ENCODE measurements at places on chromosomes 1 and 21.

DNA sequence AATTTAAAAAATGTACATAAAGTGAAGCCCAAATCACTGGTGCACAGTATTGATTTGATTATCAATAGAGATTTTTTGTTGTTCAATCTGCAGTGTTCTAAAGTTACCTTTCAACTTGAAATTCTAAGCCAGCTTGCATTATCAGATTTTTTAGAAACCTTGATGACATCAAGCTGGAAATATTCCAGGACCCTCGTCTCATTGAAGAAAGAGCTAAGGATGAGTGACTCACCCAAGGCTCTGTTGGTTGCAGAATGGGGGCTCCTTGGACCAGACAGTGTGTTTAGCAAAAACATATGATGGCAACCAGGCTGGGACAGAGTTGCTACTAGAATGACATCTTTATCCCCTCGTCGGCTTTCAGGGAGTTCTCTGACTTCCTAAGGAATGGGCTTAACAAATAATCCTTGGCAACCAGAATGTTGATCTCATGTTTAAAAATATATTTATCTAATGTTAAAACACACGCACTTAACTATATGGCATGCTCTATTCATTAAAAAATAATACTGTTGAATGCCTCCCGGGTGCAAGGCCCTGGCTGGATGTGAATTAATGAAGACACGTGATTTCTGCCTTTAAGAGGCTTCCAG lies 79.7 kb downstream of the RUNX3 start:
- DNase-seq = no peak

GRCh38 chr1:3902571-3903091 lies 2.6 kb upstream of the C1orf174 start:
- DNase-seq = no peak

DNA sequence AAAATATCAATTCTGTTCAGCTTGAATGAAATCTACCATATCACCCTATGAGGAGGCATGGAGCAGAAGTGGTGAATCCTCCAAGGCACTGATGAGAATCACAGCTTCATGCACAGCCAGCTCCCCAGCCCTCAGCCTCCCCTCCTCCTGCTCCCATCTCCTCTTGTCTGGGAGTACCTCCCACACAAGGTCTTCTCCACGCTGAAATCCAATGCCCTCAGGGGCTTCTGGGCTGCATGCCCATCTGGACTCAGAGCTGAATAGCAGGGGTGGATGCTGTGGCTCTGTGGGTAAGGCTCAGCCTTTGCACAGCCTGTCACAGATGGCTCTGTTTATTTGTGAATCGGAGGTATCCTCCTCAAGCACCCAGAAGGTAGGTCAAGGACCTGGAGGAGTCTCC lies 48.6 kb downstream of the KCNC4 start:
- no peak for DNase-seq

DNA sequence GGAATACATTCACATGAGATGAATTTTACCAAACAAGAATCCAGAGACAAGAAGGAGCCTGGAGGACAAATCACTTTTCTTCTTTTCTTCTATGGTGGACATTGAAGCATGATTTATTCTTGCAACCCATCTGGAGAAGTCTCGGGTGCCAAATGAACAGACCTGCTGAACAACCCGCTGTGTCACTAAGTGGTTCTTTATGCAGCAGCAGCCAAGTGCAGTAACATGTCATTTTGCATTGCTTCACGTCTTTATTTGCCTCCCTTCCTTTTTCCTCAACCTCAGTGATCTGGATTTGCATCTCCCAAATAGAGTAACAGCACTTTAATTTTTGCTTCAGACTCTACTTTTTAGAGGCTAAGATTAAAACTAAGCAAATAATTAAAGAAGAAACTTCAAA lies 50.0 kb upstream of the TENT5C start:
- no peak for DNase-seq

DNA sequence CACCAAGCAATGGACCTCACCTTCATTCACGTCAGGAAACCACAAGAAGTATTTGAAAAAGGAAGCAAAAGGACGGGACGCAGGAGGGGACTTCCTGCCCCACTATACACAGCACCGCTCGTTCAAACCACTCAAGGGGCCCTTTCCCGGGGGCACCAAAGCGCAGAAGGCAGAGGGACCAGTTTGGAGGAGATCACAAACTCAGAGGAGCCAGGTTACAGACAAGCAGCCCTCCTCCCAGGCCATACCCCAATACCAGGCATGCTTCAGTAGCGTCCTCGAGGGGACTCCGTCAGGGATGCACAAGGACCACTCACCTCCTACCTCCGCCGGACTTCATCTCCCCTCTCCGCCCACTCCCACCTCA lies 685 bp downstream of the CRTC2 start:
- no peak for DNase-seq

- no peak for DNase-seq
Observed at GRCh38 chr1:245255783-245256182, 101.0 kb downstream of the KIF26B start.

- no peak for DNase-seq
Observed at GRCh38 chr1:58619286-58620054, 42.4 kb upstream of the TACSTD2 start.

DNA sequence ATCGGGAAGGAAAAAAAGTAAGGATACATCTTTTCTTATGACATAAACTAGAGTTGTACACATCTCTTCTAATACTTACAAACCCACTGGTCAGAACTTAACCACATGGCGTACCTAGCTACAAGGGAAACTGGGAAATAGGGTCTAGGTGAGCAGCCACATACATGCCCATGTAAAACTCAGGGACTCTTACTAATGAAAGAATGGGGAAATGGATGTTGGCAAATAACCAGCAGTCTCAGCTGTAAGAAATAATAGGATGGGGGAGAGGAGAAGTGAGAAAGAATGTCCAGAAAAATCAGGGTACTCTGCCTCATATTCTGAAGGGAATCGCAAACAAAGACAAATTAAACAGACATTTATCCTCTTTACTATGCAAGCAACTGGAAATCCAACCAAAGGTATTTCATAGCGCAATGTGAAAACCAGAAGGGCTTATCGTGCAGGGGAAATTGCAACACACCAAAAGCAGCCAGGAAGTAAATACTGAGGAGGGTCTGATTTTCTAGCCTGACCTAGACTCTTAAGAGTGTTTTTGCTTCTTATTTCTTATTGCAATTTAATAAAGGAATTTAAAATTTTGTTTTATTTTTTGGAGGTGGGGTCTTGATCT lies 17.5 kb downstream of the GTF2B start:
- no peak for DNase-seq

- DNase-seq = no peak
Observed at GRCh38 chr1:57109883-57110282, 144.1 kb upstream of the C8B start.

- DNase-seq = no peak
Observed at GRCh38 chr21:37865156-37865555, 51.1 kb downstream of the KCNJ6 start.

- no peak for DNase-seq
Observed at GRCh38 chr1:32636914-32637645, 13.3 kb downstream of the ZBTB8OS start.

DNA sequence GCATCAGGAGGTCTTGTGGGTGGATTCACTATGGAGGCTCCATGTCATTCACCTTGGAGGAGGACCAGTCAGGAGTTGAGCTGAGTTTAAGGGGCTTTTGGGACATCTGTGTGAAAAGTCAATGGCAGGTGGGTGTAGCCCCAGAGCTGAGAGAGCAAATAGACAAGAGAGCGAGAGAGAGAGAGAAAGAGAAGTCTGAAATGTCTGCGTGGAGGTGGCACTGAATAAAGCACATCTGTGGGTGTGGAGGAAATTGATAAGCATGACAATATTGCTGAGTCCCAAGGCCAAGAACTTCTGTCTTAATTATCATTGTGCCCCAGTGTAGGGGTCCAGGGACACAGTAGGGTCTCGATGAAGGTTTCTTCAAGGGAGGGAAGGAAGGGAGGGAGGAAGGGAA lies 79.5 kb upstream of the VAMP3 start:
- no peak for DNase-seq

GRCh38 chr1:53317646-53318539 lies 10.0 kb downstream of the LRP8 start:
- no peak for DNase-seq

GRCh38 chr1:66433611-66434010 lies 100.3 kb upstream of the SGIP1 start:
- no peak for DNase-seq

DNA sequence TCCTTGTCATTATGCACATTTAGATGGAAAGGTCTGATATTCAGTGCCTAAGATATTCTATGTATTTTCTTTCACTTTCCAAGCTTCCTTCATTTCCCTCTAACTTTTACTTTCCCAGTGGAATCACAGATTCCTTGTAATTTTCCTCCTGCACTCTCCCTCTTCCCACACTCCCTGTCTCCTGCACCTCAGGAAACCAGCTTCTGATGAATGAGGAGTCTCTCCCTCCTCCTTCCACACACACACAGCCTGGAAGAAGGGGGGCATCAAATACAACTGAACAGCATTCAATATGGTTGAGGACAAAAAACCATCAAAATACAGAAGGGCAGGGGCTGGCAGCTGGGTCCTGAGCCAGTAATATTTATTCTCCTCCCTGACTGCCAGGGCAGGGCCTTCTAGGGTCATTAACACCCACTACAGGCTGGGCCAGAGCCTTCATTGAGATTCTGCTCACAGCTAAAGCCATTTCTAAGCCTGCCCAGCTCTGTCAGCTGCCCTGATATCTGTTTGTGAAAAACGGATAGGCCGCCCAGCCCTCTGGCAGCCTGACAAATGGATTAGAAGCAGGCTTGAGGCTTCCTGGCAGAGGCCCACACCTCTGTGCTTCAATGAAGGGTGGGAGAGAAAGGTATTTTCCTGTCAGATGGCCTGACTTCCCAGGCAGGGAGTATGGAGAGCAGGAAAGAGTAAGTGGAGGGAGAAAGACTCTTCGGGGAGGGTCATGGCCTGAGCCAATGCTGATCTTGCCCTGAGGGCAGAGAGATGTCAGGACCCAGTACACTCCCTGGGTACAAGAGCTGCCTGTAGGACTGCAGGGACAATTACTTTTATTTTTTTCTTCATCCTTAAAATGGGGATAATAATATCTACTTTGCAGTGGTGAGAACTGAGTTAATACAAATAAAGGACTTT lies 138.9 kb upstream of the SPATA6 start:
- DNase-seq = no peak

GRCh38 chr1:245863566-245864184 lies 643.4 kb downstream of the SMYD3 start:
- DNase-seq = no peak

DNA sequence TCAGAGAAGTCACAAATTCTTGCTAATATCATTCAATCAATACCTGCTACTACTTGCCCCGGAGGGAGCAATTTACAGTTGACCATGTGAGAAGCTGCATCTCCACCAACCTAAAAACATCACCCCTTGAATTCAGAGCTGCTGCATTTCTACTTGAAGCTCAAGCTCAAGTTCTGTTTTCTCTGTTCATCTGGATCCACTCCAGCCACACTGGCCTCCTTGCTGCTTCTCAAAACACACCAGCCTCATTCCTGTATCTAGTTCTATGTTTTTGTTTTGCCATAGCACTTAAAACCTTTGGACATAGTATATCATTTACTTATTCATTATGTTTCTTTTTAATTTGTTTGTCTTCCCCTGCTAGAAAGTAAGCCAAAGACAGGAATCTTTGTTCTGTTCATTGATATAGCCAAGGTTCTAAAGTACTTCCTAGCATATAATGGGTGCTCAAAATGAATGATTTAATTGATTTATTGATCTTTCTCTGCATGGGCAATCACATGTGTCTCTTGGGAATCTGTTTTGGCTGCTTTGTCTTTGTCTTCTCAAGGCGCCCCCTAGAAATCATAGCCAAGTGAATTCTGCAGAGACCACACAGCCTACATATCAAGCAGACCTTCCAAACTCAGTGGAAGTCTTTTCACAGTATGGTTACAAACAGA lies 23.6 kb downstream of the SYF2 start:
- DNase-seq = no peak

- DNase-seq = no peak
Observed at GRCh38 chr1:32454726-32455125, 10.1 kb upstream of the ZBTB8B start.

GRCh38 chr1:24860841-24861240 lies 69.2 kb downstream of the RUNX3 start:
- no peak for DNase-seq

DNA sequence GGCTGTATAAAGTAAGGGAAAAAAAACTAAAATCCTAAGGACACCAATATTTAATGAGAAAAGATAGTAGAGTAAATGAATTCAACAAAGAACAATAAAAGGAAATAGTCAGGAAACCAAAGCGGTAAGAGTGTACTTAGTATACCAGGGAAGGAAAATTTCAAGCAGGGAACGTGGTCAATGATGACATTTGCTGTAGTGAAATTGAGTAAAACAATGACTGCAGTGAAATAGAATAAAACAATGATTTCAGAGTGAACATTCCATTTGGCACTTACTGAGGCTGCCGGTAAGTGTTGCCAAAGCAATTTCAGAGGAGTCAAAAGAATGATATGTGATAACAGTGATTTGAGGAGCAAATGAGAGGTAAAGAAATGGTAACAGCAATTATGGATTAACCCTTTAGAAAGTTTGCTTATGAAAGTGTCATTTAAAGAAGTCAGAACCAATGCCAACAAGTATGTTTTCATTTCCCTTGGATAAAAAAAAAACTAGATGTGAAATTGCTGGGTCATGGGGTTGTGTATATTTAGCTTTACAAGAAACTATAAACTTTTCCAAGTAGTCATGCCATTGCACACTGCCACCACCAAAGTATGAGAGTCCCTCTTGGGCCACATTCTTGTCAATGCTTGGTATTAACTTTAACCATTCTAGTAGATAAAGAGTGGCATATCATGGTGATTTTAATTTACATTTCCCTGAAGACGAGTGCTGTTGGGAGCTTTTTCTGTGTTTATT lies 50.5 kb downstream of the VCAM1 start:
- no peak for DNase-seq

DNA sequence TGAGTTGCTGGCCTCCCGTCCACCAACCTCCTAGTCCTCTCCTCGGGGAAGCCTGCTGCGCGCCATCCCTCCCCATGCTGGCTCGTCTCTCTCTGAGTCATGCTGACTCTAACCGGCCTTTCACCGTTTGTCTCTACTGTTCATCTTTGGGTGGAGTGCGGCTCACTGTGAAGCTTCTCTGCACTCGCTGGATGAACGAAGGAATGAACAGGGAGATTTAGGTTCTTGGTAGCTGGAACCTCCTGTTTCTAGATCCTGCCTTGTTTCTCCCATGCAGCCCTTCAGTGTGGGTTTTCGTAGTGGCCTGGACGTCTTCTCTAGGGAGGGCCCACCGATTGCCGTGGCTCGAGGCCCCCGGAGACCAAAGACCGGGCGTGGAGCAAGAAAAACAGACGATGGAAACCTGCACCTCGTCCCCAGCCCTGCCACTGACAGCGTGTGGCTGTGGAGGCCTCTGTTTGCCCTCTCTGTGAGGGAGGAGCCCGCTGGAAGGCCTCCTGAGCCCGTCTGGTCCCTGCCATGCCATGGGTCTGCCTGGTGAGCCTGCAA lies 227.6 kb upstream of the C1orf174 start:
- no peak for DNase-seq

- no peak for DNase-seq
Observed at GRCh38 chr21:15706696-15707095, 23.1 kb upstream of the USP25 start.

DNA sequence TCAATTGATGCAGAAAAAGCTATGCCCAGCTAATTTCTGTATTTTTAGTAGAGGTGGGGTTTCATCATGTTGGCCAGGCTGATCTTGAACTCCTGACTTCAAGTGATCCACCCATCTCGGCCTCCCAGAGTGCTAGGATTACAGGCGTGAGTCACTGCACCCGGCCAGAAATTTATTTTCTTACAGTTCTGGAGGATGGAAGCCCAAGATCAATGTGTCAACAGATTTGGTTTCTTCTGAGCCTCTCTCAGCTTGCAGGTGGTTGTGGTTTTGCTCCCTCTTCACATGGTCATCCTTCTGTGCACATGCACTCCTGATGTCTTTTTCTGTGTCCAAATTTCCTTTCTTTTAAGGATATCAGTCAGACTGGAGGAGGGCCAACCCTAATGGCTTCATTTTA lies 35.6 kb downstream of the SHCBP1L start:
- DNase-seq = no peak

Measured in D721Med (cell line).